ENCODE measurements at places on chromosomes 1 and 21. TPM values are rescaled to one million over a fixed set of nuclear protein-coding genes. Genes with fewer than 3 reads are reported as not detected.

The REG4 gene
- total RNA-seq = 0.40 TPM

The OR6N1 gene
- not detected for total RNA-seq

The VTCN1 gene
- 0.12 TPM for total RNA-seq

DNA sequence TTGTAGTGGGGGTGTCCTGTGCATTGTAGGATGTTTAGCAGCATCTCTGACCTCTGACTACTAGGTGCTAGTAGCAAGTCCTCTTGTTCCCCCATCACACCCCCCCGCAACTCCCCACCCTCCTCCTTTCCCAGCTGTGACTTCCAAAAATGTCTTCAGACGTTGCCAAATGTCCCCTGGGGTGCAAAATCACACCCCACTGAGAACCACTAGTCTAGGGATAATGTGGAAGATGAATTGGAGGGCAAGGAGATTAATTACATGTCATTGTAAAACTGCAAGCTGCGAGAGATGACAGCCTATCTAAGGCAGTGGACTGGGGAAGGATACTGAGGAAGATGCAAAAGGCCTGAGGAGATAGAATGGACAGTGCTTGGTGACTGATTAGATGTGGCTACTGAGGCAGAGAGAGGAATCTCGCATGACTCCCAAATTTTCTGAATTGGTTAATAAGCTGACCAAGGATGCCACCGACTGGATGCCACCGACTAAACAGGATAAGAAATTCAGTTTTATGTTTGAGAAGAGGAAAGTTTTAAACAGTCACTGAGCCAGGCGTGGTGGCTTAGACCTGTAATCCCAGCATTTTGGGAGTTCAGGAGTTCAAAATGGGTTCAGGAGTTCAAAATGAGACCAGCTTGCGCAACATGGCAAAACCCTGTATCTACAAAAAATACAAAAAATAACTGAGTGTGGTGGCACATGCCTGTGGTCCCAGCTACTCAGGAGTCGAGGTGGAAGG lies 3.1 kb upstream of the JAK1 start:
- peak; percentile 21 for DNase-seq

DNA sequence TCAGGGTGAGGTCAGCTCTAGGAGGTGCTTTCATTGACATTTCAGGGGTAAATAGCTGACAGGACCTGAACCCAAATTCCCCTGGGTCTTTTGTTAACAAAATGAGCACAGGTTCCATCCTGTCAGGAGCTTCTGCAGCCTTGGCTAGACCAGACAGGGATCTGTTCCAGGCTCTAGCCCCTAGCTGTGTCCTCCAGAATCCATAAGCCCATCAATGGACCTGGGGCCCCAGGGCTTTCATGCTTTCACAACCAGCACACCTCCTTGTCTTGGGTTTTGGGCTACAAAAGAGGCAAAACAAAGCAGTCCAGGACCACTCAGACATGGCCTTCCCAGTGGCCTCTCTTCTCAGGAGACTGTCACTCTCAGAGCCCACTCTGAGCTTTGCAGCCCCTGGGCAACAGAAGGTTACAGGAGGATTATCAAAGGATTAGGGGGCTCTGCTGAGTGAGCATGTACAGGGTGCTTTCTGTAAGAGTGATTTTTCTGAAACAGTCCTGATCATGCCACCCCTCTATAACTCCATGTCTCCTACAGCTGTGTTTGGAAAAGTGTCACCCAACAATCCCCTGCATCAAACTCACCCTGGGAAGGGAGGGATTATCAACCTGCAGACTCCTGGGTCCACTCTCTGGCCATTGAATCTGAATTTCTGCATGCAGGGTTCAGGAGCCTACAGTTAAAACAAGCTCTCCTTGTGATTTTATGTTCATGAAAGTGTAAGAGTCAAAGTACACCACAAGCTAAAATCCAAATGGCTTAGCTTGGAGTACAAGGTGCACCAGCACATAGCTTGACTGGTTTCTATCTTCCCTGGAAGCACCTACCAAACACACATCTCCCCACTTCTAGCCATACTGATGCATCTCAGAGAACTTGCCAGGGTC lies 67.7 kb upstream of the GCLM start:
- DNase-seq = no peak

DNA sequence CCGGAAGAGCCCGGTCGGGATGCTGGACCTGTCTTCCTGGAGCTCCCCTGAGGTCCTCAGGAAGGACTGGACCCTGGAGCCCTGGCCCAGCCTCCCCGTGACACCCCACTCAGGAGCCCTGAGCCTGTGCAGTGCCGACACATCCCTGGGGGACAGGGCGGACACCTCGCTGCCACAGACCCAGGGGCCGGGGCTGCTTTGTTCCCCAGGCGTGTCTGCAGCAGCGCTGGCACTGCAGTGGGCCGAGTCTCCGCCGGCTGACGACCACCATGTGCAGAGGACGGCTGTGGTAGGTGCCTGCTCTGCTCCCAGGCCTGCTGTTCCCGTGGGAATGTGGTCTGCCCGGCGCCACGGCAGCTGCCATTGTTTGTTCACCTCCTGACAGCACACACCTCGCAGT lies 42.1 kb upstream of the DIP2A start:
- DNase-seq = no peak

GRCh38 chr1:187928288-187928687 lies 1099.5 kb downstream of the PLA2G4A start:
- DNase-seq = peak; percentile 26

DNA sequence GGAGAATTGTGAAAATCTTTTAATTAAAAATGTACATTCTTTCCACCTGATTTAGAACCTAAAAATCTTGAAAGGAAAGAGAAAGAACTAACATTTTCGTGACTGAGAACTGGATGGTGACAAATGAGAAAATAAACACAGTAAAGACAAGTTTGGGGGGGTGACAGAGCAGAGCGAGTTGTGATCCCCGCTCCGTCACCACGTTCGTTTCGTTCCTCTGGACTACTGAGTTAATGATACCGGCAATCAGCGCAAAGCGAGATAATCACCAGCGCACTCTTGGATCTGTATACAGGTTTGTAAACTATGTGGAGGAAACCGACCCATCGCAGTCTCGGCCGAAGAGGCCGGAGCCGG lies 31.2 kb upstream of the CFAP126 start:
- no peak for DNase-seq

GRCh38 chr1:92968138-92969032 lies 7.1 kb upstream of the DIPK1A start:
- DNase-seq = peak; percentile 59

All from PC-3 (cell line).